ENCODE measurements at places on chromosomes 11 and 22.

DNA sequence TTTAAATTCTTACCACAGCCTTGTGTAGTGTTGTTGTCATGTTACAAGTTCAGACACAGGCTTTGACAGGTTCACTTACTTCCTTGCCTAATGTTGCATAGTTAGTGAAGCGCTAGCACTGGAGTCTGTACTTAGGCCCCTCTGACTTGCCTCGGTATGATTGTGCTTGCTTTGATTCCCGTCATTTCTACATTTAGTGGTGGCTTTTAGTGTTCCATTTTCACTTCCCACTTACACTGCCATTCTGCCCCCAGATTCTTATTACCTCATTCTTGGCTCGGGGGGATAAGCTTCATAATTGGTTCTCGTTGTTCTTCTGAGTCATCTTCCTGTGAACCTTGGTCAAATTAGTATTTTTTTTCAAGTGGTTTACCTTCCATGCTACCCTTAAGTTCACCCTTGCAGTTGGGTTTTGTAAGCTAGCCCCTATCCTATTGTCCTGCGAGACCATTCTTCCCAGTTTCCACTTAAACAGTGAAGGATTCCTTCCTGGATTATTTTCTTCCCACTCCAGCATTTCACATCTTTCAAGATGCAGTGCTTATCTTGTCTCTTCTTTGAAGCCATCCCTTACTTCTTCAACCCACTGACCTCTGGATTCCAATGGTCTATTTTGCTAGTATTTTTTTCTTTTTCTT is 68.7 kb downstream of the DDX10 start:
- DNase-seq = no peak

DNA sequence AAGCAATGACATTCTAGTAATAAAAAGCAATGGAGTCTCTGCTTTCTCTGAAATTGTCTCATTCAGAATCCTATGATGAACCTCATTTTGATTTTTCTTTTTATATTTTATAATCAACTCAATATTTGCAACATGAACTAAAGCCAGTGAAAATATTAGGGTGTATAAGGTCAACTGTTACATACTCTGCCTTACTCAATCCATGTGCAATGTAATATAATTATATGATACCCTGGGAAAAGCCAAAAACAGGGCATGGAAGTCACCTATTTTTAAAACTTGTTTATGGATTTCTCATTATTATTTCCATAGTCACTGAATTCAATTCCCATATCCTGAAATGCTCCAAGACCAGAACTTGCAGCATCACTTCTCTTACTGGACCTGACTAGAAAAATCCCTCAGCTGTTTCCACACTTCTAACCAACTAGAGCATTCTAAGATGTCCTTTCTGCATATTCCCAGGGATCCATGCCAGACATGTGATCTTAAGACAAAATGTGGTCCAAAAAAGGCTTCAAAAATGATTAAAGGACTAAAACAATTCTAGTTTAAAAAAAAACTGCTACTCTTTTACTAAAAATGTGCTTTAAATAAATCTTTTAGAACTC is 97.3 kb downstream of the GUCY1A2 start:
- DNase-seq = no peak

GRCh38 chr11:45817191-45817590 is 12.2 kb downstream of the SLC35C1 start:
- DNase-seq = no peak

DNA sequence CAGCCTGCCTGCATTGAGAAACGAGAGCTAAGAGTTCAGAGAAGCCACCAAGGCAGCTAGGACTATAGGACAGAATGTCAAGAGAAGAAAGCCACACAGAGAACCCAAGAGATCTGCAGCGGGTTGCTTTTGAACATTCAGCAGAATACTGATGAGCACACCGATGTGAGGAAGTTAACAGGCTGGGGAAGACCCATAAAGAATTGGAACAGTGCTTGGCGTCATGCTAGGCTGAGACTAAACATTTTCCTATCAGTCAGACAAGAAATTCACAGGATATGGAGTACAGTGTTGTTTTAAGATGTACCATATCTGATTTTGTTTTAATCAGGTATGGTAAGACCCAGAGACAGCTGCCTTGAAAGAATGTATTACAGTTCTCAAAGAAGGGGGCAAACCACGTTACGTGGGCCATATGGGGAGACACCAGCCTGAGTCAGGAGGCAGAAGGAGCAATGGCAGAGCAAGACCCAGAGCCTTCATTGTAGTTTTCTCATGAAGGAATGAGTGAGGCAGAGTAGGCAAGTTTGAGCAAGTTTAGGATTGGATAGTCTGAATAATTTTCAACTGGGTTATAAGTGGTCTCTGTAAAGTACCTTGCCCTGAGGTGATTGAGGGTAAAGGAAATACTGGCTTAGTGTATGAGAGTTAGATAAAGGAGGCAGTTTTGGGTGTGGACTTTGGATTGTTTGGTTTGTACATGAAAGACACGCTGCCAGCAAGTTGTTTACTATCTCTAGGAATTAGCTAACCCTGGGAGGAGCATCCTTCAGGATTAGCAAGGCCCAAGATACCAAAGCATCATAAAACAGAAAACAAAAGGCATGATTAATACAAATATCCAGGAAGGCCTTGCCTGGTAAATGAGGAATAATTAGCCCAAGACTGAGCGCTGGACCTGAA is 14.3 kb downstream of the LRRC75B start:
- no peak for DNase-seq

- no peak for DNase-seq
Measured at GRCh38 chr11:36447947-36448346, 62.1 kb downstream of the TRAF6 start.

- DNase-seq = no peak
Measured at GRCh38 chr11:85281550-85281949, 345.6 kb downstream of the DLG2 start.

DNA sequence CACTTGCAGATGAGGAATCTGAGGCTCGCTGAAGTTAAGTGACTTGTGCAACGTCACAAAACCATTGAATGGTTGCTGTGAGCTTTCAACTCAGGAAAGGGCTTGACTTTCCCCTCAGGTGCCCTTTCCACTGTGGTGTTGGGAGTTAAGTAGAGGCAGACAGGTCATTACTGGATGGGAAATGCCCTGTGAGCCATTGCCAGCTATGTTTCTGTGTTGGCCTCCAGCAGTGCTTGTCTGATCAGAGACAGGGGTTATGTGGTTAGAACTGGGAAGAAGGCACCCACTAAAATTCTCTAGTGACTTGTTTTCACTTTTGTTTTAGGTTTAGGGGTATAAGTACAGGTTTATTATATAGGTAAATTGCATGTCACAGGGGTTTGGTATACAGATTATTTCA is 96.6 kb downstream of the FDX1 start:
- no peak for DNase-seq

DNA sequence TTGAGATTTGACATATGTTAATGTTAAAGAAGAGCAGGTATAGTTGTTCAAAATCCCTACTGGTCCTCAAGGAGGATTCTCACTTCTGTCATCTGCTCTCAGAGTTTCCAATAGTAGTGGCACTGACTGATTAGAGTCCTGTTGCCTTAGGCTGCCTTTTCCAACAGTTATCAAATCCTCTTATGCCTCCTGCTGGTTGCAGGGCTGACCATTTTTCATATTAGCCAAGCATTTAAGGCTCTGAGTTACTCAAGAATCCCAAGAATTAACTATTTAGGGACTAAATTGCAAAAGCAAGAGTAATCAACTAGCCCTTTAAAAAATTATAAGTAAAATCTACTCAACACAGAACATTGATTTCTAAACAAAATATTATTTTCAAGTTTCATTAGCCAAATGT is 212.0 kb upstream of the CHORDC1 start:
- DNase-seq = no peak

GRCh38 chr11:113896156-113896879 is 8.3 kb upstream of the HTR3B start:
- peak; percentile 50 for DNase-seq

DNA sequence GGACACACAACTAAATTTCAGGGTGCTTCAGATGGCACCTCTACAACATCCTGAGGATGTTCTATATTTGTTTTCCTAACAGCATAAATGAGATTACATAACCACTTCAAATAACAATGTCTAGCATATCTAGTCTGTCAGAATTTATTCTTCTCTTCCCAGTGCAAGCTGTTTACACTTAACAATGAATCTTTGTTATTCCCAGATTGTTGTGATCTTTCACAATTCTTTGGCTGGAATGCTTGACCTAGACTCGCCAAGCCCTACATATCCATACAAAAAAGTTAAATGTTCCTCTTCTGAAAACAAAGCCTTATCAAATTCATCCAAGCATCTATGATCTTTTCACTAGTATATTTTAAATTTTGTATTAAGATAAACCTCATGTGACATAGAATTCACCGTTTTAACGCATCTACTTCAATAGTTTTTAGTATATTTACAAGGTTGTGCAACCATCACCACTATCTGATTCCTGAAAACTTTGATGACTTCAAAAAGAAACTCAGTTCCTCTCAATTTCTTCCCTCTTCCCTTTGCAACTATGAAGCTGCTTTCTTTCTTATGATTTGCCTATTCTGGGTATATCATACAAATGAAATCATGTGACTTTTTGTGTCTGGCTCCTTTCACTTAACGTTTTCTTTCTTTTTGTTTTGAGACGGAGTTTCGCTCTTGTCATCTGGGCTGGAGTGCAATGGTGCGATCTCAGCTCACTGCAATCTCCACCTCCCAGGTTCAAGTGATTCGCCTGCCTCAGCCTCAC is 61.7 kb upstream of the CHRNA10 start:
- DNase-seq = no peak

GRCh38 chr11:78072455-78072854 is 7.2 kb downstream of the NDUFC2 start:
- no peak for DNase-seq

GRCh38 chr22:47432683-47433082 is 670.2 kb downstream of the TBC1D22A start:
- DNase-seq = no peak

DNA sequence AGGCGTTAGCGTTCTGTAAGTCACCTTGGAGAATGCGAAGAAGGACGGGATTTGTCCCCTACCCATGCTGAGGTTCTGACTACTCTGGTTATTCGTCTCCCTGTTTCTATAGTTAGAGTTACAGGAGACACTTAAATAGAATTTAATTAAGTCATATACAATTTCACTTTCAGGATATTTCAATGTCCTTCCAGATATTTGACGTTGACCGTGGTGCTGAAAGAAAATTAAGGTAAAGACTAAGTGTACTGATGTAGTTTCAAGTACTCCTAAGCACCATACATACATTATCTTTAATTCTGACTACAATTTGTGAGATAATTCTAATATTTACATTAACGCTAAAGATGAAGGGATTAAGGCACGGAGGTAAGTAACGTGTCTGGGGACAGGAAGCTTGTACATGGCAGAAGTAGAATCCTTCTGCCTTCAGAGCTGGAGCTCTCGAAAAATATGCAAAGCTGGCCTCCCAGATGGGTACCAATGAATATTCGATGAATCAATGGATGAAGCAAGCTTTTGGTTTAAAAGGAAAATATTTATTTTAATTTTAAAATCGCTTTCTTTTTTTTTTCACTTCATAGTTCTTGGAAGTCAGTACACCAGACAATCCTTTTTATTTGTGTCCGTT is 539 bp upstream of the SLC36A4 start:
- DNase-seq = no peak

- DNase-seq = no peak
Measured at GRCh38 chr22:42427167-42427566, 5.0 kb downstream of the NFAM1 start.

DNA sequence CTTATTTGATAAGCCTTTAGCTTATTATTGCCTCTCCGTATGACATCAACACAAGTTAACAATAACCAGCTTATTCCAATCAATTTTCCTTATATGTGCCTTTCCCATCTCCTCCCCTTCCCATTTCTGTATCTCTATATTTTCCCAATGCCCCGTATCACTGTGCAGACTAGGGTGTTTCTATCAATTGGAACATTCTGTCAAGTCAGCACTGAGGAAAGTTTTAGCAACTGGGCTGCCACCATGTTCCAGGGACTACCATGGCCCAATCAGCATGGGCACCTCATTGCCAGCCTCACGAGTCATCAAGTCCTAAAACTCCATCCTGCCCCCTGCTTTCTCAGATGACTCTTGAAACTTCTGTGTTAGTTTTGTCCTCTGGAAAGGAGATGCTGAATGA is 973.1 kb upstream of the CNTN5 start:
- no peak for DNase-seq

DNA sequence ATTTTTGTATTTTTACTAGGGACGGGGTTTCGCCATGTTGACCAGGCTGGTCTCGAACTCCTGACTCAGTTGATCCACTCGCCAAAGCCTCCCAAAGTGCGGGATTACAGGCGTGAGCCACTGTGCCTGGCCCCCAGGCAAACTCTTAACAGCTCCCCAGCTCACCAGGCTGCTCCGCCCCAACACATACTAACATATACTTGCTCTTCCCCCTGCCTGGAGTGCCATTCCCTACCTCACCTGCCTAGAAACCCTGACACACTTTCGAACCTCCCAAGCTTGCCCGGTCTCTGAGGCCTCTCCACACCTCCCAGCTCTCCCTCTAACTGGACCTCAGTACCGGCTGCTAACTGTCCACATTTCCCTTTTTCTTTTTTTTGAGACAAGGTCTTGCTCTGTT is 8.5 kb downstream of the MAP4K2 start:
- no peak for DNase-seq

DNA sequence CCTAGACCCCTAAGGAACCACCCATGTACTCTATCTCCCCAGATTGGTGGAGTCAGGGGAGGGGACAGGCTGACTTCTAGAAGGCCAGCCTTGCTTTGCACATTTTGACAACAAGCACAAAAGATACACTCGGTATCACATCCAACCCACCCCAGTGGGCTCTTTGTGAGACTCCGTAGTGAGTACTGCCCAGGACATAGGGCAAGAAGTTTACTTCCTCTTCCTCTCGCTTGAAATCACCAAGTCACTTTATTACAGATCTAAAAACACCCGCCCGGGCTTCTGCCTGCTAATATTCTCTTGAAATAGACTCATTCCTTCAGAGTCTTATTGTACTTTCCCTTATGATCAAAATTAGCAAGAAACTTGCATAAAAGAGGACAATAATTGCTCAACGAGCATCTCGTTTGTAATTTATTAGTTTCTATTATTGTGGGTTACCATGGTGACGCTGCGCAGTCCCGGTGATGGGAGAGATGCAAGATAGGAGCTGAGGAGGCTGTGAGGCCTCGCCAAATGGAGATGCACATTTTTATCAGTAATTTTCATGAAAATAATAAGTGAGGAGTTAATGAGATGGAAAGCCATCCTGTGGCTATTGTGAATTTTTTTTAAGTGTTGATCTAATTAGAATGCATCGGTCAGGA is 96.9 kb downstream of the FEZ1 start:
- DNase-seq = no peak

All from memory B cell (primary cell).